Substantia nigra (tissue), 51 donors: ENCODE measurements at places on chromosomes 6 and 20.

DNA sequence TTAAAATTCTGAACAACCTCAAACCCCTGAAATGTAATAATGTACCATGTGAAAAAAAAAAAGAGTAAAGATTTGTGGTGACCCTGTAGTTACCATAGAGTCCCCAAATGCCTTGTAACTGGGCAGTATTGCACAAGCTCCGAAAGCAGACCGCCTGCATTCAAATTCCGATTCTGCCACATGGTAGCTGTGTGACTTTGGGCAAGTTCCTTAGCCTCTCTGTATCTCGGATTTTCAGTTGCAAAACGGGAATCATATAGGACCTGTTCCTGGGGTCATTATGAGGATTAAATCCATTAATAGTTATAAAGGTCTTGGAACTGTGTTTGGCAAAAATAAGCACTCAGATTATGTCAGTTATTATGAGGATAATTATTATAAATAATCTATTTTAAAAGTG lies 43.6 kb downstream of the TSPYL4 start:
- DNase-seq, result no peak

GRCh38 chr6:148441454-148441911 lies 98.8 kb downstream of the SASH1 start:
- no peak for DNase-seq

- no peak for DNase-seq
These were observed 13.8 kb downstream of the ADRM1 start for GRCh38 chr20:62316331-62317166.

GRCh38 chr6:3230256-3230882 lies 2.9 kb upstream of the TUBB2B start:
- no peak for DNase-seq

- DNase-seq, result no peak
These were observed 146.6 kb downstream of the ANKRD60 start for GRCh38 chr20:58081846-58082245.

- no peak for DNase-seq
These were observed 12.9 kb downstream of the THBS2 start for GRCh38 chr6:169240591-169241390.

DNA sequence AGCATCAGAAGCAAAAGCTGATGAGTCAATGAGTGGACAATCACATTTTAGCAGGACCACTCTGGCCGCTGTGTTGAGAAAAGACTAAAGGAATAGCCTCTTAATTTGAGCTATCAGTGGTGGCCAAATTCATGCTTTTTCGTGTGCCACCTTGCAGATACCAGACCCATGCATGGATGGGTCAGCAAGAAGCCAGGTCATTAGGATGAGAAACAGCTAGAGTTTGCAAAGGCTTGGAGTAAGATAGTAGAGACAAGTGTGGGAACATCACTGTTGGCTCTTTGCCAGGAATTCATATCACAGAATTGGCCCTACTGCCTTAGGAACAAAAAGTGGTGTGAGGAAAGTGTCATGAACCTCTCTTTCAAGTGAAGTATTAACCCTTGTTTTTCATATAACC lies 25.5 kb downstream of the MRAP2 start:
- no peak for DNase-seq

GRCh38 chr20:41547221-41547620 lies 71.0 kb downstream of the CHD6 start:
- DNase-seq, result no peak

DNA sequence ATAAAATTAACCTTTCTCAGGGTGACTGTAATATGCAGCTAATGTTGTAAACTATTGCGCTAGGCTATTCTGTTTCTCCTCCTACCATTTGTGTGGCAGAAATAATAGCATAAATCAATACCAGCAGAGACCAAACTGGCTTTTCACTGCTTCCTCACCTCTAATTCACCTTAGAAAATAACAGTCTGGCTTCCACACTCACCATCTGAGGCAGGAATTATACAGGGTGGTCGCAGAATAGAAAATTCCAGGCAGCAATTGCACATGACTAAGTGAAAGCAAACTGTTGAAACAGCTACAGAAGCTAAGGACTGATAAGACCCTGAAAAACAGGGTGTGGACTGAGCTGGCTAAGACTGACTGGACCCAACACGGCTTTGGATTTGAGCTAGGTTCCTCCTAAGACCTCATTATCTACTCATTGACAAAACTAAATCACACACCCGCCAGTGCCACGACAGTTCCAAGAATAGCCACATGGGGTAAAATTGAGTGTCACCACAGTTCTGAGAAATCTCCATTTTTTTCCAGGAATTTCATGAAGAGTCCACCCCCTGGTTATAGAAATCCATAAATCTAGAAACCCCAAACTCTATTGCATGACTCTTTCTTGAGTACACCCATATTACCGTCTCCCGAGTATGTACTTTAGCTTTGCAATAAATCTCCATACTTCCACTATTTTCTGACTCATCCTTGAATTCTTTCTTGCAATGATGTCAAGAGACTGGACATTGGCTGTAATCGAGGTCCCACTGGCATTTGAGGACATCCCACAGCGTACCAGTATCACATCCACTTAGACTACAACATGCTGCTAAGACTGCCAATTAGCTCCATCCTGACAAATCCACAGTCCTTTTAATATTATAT lies 60.9 kb upstream of the KCNQ5 start:
- DNase-seq, result no peak

DNA sequence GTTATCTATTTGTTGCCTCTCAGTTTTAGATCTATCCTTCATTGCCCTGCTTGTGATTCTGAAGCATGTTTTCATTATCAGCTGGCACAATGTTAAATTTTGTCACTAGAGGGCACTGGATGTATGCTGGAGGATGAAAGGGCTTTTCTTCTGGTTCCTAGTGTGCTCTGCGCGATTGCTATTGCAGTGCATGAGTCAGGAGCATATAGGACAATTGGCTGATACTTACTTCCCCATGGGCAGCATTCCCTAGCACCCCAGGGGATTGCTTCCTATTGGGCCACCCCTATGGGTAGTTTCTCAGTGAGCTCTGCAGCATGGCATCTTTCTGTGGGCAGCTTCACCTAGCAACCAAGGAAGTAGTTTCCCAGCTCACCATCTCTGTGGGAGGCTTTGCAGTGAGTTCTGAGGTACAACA lies 280.3 kb upstream of the SYNCRIP start:
- DNase-seq, result no peak

GRCh38 chr20:41279546-41280225 lies 37.8 kb downstream of the ZHX3 start:
- DNase-seq, result no peak

GRCh38 chr6:43921039-43921438 lies 151.0 kb downstream of the VEGFA start:
- no peak for DNase-seq

DNA sequence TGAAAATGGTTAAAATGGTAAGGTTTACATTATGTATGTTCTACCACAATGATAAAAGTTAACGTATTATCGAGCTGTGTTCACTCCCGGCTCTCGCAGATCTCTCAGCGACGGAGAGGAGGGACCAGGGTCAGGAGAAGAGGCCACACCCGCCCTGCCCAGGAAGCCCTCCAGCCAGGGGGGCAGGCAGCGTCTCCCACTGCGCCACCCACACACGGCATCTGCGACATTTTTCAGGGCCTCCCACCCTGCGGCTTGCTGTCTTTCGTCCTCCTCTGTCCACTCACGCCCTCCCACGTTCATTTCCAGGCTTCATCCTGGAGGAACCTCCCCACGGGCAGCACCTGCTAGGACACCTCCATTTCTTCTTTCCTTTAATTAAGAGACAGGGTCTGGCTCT lies 43.3 kb downstream of the ZBTB46 start:
- DNase-seq, result no peak

GRCh38 chr6:92369309-92369708 lies 1050.0 kb downstream of the EPHA7 start:
- no peak for DNase-seq

- DNase-seq, result no peak
These were observed 703 bp downstream of the EPHA7 start for GRCh38 chr6:93418408-93419303.

DNA sequence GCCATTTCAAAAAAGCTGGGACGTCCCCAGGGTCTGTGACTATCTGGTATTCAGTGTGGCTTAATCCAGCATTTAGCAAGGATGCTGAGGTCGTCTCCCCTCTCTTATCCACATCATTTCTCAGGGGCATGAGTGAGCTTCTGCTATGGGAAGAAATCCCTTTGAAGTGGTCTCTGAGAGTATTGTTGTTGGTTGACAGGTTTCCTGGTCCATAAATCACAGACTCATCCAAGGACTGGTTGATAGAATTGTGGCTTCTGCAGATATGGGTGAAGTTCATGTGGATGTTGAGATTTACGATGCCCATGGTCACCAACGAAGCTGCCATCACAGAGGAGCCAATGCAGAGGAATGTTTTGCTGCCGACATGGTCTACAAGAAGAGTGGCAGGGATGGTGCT lies 24.0 kb downstream of the SLC2A12 start:
- no peak for DNase-seq

DNA sequence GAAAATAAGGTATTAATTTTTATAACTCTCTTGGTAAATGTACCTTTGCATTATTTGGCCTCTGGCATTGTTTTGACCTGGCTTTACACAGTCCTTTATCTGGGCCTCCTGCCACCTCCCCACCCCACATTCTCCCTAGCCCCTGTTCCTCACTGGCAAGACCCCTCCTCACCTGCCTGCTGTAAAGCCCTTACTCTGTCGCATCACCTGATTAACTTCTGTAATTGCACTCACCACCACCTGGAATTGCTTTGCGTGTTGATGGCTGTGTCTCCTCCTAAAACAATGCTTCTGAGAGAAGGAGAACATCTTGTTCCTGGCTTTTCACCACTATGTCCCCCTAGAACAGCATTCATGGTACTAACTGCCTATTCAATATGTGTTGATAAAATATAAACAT lies 24.8 kb downstream of the SNX9 start:
- no peak for DNase-seq

GRCh38 chr6:21942897-21943296 lies 349.3 kb downstream of the SOX4 start:
- DNase-seq, result no peak

GRCh38 chr6:42259841-42260395 lies 42.3 kb upstream of the MRPS10 start:
- no peak for DNase-seq
